ENCODE measurements at places on chromosomes 3 and 15.

DNA sequence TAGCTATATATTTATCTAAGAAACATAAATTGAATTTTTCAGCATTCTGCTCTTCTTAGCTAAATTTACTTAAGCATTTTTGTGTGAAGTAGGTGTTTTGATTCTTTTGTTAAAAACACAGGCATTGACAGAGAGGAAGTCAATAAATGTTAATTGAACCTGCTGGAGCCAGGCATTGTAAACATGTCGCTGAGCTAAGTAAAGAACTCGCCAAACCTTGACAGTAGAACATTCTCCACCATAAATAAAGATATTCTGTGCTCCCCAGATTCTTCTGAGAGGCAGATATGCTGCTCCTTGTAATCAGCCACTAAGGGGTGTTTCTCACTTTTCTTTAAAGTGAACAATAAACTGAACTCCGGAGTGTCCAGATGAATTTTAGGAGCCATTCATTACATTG, 38.4 kb downstream of the SYNM start:
- no peak for DNase-seq

GRCh38 chr15:68844856-68845550, 24.3 kb upstream of the ANP32A start:
- DNase-seq, result no peak

GRCh38 chr3:46506526-46506925, 8.8 kb downstream of the RTP3 start:
- no peak for DNase-seq

DNA sequence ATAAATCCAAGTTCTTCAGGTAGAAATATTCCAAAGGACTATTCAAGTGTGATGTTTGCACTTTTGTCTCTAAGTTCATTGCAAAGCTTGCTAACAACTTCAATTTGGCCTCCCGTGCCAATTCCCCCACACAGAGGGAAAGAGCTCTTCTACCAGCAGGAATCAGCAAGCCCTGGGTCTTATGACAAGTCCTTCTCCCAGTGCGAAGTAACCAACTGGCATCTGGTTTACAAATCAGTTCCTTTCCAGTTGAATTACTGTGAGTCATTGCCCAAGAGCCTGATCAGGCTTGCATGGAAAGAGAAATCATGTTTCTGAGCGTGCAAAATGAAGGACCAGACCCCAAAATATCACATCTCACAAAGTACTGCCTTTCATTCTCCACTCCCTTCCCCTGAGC, 62.7 kb upstream of the SLCO3A1 start:
- DNase-seq, result no peak

- DNase-seq, result no peak
Measured at GRCh38 chr15:50256188-50257041, 9.1 kb downstream of the HDC start.

- no peak for DNase-seq
Measured at GRCh38 chr3:78287085-78287484, 1247.2 kb downstream of the ROBO2 start.

- DNase-seq, result no peak
Measured at GRCh38 chr15:89377024-89377841, 42.6 kb upstream of the POLG start.
